ENCODE measurements at places on chromosomes 12 and 14.

DNA sequence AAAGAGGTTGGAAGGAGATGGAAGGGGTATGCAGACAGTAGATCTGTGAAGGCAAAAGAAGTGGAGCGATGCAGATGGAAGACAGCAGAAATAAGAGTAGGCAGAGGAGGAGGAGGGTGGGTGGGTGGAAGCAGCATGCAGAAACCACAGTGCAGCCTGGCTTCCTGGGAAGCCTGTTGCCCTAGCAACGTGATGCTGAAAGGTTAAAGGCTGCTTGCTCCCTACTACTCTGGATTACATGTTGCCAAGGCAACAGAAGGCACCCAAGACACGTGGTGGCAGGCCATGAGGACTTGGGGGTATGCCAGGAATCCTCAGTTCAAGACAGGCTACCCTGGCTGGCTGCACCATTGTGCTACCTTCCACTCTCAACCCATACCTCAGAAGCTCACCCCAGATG lies 129.6 kb downstream of the GRIN2B start:
- DNase-seq: no peak

DNA sequence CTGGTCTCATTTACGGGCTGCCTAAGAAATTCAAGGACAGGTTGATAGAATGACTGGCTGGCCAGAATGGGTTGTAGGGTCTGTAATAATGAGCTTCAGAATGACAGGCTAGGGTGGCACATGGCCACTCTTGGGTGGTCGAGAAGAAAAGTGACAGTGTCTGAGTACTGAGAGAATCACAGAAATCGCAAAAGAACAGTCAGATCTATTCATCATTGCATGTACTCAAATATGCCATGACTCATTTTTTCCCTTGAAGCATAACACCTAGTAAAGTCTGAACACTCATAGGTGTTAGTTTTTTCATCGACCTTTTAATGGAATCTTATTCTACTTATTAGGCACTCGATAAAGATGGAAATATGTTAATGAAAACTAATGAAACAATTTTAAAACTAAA lies 37.8 kb upstream of the SEL1L start:
- no peak for DNase-seq

DNA sequence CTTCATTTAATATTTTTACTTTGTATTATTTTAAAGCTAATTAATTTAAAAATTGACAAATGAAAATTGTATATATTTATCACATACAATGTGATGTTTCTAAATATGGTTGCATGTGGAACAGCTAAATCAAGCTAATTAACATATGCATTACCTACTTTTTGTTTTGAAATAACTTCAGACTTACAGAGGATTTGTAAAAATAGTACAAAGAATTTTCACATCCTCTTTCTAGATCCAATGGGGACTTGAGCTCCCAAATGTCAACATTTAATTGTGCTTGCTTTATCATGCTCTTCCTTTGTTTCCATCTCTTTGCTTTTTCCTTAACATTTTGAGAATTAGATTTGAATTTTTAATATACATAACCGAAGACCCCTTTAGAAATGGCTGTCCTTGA lies 6.6 kb downstream of the DCD start:
- DNase-seq: no peak

DNA sequence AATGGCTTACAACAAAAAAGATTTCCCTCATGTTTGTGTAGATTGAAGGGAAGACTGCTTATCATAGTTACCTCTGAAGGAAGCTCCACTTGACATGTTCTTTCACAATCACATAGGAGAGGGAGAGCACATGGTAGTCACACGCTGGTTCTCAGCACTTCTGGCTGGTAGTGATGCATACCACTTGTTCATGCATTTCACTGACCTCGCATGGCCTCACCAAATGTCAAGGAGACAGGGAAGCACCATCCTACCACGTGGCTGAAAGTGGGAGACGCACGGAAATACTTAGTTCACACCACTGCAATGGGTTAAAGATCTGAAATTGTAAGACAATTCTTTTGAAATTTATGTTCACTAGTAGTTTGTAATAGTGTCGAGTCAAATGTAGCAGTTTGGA lies 74.0 kb downstream of the PDE3A start:
- DNase-seq: no peak
